ENCODE measurements at places on chromosomes 7 and 10.
A peak's percentile ranks its signal among the peaks of the same experiment; 100 is the strongest.

DNA sequence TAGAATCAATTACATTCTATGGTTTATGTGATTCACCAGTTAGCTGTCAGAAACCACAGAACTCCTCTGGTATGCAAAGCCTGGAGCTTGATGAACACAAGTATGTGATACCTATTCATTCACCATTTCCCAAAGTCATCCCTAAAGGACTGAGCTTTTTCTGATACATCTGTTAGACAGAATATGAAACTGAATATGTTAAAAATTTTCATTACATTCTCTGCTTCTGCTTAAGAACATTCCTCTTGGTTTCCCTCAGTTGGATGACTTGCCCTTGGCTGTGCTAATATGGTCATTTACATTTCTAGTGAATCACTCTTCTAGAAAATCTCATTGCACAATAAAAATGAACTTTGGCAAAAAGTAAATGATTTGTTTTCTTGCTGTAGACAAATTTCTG is 10.8 kb upstream of the PON1 start:
- DNase-seq: no peak

GRCh38 chr10:84348860-84349259 is 20.5 kb downstream of the CCSER2 start:
- DNase-seq: no peak

DNA sequence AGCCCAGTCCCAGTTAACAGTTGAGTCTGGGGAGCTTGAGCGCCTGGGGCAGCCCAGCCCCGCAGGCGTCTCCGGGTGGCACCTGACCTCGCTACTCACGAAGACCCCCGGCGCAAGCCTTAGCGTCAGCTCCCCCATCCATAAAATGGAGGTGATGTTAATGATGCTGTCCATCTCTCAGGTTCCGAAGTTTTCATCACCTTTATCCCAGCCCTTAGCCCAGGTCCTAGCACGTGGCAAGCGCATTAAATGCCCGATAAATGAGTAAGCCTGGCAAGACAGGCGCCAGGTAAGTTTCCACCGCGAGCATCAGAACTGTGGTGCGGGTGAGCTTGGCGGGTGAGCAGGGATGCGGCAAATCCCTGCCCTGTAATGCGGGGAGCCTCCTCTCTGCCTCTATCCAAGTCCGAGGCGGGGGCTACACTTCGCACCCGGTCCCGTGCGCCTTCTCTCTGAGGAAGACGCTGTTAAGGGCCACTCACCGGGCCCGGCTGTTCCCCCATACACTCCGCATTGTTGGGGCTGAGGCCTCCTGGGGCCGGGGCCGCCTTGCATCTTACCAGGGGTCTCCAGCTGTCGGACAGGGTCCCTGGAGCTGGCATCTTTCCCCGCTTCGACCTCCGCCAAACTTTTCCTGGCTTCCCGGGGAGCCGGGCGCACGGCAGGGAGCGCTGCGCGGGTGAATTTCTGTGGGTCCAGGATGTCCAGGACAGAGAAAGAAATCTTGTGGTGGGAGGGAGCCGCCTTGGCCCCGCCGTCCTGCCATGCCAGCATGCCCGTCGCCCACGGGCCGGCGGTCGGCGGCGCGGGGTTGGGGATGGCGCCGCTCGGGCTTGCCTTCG is 444 bp downstream of the NKX1-2 start:
- DNase-seq: no peak

- no peak for DNase-seq
Observed at GRCh38 chr10:61472090-61472674, 19.0 kb upstream of the TMEM26 start.

DNA sequence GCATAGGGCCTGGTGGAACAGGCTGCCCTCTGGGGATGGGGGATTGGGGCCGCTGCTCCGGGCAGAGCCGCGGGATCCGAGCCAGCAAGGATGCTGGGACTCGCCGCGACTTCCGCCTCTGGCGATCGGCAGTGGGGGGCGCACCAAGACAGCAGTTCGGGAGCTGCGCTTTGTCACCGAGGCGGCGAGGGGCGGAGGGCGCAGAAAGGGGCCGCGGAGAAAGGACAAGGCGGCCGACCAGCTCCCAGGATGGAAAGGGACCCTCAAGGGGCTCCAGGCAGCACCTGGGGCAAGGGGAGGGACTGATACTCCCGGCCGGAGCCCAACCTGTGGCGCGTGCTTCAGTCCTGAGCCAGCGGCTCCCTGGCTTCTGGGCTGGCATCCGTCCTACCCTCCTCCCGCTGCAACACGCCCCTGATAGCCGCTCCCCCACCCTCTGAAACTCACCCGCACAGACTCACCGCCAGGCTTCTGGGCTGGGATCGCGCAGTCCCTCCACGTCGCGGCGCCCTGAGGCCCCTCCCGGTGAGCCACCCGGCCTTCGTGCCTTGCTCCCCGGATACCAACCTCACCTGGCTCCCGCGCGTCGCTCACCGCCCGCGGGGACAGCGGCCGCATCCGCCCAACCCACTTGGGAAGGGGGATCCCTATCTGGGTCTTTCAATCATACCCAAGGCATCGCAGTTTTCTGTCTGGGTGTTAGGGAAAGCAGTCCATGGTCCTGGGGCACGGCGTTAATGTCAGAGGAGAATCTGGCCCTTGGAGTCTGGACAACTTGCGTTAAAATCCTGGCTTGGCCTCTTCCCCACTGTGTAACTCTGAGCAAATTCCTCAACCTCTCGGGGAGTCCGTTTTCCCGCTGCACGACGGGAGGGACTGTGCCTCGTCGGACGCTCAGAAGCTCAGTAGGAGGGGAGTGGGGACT is 7.0 kb upstream of the EVX1 start:
- DNase-seq: no peak

- no peak for DNase-seq
Observed at GRCh38 chr10:62972103-62972502, 155.9 kb upstream of the EGR2 start.

DNA sequence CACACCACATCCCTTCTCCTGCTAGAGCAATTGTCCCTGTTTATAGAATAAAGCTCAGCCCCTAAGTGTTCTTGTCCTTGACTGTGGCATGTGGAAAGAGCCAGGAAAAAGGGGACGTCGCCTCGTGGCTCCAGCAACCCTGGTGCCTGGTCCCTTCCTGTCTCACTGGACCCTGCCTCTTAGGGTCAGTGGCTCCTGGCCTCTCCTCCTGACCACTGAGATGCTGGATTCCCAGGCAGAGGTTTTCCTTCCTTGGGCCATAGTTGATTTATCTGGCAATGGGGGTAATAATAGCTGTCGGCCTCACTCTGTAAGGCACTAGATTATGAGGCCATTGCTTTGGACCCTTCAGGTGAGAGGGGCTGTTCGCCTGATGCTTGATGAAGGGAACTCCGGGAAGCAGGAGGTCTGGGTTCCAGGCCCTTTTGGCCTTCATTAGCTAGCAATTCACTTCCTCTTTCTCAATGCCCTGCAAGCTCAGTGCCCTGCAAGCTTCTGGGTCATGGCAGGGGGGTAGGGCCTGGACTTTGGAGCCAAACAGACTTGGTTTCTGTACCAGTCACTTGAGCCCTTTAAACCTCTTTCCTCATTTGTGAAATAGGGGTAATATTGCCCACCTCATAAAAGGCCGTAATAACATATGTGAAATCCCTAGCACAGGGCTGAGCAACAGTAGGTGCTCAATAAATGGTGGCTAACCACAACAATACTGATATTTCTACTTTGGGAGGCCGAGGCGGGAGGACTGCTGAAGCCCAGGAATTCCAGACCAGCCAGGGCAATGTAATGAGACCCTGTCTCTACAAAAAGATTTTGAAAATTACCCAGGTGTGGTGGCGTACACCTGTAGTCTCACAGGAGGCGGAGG is 1.1 kb downstream of the ASL start:
- no peak for DNase-seq

- no peak for DNase-seq
Observed at GRCh38 chr7:117017702-117018266, 64.5 kb downstream of the ST7 start.

GRCh38 chr10:22252224-22252800 is 34.5 kb upstream of the EBLN1 start:
- DNase-seq: peak; percentile 9

GRCh38 chr7:156612930-156613329 is 27.6 kb upstream of the RNF32 start:
- DNase-seq: no peak

GRCh38 chr7:117941138-117941810 is 68.0 kb upstream of the CTTNBP2 start:
- DNase-seq: no peak

GRCh38 chr7:17325364-17325763 is 26.9 kb downstream of the AHR start:
- no peak for DNase-seq

- DNase-seq: no peak
Observed at GRCh38 chr7:121831351-121831750, 41.6 kb upstream of the PTPRZ1 start.

DNA sequence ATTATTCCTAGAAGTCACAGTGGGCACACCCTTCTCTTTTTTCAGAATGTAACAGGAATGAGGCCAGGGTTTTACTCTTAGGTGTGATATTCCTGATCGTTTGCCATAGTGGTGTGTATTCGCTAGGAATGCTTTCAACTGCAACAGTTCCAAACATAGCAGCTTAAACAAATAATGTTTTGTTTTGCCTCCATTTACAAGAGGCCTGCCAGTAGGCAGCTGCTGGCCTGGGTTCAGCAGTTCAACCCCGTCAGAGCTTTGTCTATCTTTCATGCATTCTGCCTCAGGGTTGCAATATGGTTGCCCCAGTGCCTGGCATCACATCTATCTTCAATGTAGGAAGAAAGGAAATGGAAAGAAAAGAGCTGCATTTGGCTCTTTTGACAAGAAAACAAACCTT is 21.7 kb upstream of the RET start:
- no peak for DNase-seq

- no peak for DNase-seq
Observed at GRCh38 chr7:106269254-106269961, 15.4 kb downstream of the NAMPT start.

DNA sequence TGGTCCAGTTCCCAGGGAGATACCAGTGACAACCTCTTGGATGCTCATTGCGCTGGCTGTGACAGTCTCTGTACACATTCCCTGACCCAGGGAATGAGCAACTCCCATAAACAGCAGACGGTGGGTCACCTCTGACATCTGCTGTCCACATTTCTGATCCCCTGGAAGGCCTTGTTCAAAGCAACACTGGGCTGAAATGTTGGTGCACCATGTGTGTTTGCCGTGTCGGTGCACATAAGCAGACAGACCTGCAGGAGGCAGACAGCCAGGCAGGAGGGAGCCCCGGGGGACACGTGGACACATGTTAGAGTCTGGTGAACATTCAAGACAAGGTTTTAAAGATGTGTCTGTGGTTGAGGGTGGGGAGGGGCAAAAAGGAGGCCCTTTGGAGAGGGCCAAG is 254.9 kb downstream of the PLXNA4 start:
- no peak for DNase-seq

DNA sequence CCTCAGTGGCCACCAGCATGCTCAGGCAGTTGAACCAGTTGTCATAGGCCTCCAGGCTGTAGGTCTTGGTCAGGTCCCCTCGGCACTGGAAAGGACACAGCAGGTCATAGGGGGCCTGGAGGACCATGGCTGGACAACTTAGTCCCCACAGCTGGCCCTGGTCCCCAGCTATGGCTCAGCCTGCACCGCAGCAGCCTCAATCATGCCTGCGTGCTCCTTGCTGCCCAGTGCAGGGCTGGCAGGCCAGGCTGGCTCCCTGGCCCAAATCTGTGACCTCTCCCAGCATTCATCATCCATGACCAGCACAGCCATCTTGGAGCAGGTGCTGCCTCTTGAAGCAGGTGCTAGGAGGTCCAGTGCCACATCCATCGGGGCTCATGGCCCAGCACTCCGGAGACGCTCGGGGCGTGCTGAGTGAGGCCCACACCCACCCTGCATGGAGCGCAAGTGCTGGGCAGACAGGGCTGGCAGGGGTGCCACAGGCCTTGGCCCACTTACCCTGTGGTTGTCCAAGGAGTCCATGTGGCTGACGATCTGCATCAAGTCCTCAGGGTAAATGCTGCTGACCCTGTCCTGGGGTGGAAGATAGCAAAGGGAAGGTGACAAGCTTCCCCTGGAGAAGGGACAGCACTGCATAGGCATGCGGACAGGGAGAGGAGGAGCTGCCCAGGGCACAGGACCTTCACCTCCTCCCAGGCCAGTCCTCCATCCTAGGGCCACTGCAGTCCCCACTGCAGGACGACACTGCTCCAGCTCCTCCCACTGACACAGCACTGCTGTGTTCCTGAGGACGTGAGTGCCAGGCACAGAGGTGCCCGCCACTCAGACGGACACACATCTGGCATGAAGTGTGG is 61.7 kb downstream of the CSGALNACT2 start:
- DNase-seq: no peak

DNA sequence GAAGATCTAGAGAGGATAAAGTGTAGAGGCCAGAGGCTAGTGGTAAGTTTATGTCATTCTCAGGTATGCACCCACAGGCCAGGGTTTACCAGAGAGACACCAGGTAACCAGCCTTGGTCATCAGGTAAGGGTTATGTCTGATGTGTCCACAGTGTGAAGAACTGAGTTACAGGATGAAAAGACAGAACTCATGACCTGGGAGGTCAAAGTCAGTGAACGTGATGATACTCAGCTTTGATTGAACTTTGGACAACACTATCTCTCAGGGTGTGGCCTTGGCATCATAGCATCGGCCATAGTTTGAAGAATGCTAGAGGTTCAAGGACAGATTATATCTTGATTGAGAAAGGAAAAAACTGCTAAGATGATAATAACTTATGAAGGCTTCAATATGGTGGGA is 37.5 kb downstream of the MGAM start:
- no peak for DNase-seq

DNA sequence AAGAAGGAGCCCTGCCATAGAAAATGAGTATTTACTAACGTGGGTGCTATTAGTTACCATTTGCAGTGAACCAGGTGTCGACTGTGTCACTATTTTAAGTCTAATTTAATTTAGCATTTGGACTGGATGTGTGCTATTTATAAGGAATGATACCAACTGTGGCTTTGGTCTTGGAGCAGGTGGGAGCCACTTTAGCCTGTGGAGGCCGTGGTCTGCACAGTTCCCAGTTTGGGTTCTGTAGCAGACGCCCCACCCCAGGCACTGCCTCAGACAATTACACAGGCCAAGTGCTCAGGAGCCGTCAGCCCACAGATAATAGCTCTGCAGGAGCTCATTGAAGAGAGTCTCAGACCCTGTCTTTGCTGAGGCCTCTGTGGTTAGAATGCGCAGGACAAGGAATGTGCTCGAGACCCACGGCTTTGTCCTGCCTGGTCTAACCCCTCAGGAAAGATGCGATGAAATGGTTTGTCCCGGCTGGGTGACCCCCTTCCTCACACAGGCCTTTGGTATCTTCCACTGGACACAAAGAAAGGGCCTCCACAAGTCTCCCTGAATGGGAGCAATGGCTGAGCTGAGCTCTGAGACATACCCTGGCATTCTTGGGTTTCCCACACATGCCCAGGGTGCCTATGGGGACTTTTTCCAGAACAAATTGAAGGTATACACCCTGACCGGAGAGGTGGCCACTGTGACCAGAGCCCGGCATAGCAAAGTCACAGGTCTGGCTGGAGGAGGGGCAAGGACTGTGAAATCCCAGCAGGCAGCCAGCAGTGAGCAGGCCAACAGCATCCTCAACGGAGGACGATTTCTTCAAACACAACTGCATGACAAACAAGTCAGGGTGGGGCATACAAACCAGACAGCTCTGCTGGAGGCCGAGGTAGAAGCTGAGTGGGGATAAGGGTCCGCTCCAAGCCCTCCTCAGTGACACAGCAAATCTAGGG is 251.2 kb downstream of the ARHGAP12 start:
- no peak for DNase-seq

- no peak for DNase-seq
Observed at GRCh38 chr7:82715344-82715743, 271.8 kb upstream of the CACNA2D1 start.
